ENCODE measurements at places on chromosomes 4 and X.

DNA sequence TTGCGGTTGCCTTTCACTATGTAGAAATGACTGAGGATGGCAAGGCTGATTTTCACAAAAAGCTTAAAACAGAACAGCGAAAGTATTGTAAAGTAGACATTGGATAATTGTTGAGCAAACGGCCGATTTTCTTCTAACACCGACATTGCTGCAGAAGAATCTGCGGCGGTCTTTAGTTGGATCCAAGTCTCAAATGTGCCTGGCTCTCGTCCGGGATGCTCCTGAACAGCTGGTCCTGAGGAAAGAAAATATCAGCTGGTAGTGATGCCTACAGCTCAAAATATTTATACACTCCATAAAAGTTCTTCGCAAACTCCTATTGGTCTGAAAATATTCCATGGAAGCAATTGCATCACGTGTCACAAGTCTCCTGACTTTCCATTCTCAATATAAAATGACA is at the start of gene ASB5:
TSS of gene ASB5 (minus strand) at position 260 of the 400 bp plus-strand sequence. CDS start at position 146, 114 bp downstream.
- DNase-seq, result no peak

DNA sequence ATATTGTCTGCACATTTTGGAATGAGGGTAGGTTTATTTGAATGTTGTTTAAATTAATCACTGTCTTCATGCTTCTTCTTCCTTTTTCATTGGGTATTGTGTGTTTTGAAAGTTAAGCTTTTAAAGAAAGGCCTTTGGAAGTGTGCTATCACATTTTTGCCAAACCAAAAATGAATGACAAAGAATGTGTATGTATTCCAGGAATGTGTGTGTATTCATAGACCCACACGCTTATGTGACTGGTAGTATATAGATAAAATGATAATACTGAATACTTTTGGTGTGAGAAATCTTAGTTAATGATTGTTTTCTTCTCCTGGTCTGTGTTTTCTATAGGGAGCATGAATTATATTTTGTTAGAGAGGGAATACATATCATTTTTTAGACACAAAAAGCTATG is 404.4 kb downstream of the TLL1 start:
- DNase-seq, result no peak

GRCh38 chrX:40174854-40175510 is 77.2 kb upstream of the BCOR start:
- no peak for DNase-seq

DNA sequence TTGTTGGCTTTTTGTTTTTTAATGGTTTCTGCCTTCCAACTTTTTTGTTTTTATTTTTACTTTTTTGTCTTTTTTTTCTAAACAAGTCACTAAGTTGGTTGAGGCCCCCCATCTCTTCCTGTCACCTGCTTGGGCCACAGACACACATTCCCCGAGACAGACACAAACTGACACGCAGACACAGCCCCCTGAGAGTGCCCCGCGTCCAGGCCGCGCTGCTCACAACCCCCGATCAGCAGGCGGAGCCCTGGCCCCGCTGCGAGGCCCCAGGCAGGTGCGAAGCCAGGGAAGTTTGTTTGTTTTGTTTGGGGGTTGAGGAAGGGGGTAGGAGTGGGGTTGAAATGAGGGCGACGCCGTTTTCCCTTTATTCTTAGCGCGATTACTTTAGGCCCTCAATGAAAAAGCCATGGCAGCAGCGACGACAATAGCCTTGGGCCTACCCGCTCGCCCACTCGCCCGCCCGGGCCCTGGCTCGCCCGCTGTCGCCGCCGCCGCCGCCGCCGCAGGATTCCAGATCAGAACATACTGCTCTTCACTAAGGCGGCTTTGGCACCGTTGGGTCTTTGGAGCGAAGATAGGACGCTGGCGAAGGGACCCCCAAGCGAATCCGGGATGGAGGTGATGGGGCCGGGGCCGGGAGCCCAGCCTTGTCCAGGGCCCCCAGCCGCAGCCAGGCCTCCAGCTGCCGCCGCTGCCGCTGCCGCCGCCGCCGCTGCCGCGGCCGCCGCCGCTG is 3.1 kb downstream of the PHOX2B start:
- DNase-seq, result no peak

GRCh38 chrX:142251680-142252079 is 46.6 kb upstream of the MAGEC2 start:
- peak; percentile 2 for DNase-seq

DNA sequence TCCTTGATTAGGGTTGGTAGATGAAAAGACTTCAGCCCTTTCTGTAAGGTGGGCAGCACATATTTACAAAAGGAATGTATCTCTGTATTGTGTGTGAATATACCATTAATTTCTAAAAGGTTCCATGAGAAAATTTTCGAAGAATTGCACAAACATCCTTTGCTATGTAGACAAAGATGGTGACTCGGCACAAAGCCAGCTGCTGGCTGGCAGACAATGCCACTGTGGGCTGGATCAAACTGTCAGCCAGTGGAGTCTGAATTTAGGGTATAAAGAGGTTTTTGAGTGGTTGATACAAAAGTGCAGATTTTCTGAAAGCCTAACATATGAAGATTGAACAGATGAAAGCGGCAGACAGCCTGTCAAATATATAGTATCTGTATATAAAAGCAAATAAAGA is 5.6 kb upstream of the TXK start:
- no peak for DNase-seq

DNA sequence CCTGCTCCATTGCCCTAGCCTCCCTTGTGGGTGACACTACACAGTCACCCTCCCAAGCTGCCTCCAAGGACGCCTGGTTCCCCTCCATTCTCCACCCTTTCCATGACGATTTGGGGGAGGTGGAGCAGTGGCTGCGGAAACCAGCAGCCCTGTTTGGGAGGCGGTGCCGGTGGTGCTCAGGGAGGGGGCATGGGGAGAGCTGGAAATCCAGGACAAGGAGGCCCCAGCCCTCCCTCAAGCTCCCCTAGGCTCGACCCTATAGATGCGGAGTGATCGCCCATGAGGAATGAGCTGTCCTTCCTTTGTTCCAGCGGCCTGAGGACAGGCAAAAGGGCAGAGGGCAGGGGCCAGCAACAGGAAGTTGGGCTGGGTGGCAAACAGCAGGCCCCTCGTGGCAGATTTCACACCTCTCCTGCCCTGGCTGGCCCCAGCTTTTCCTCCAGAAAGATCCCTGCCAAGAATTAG is 3.6 kb upstream of the RENBP start:
- DNase-seq, result no peak

DNA sequence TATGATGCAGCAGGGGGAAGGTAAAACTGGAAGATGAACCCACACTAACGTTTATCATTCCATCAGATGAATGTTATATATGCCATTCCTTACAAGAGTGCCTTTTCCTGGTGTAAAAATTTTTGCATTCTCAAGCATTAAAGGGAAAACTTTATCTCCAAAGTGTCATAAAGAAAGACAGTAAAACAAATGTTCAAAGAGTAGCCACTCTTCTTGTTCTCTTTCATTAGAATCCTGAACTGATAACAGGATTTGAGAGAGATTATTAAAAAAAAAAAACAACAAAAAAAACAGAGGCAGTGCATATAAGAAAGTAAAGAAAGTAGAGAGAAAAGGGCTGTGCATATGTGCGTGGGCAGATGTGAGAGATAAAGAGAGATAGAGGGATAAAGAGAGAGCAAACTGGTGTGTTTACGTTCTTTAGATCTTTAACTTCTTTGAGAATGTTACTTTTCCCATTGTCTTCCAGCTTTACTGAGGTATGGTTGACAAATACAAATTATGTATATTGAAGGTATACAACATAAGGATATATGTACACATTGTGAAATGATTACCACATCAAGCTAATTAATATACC is 275.4 kb downstream of the HS3ST1 start:
- DNase-seq, result no peak

GRCh38 chr4:146370841-146371240 is 150.9 kb downstream of the SLC10A7 start:
- no peak for DNase-seq

DNA sequence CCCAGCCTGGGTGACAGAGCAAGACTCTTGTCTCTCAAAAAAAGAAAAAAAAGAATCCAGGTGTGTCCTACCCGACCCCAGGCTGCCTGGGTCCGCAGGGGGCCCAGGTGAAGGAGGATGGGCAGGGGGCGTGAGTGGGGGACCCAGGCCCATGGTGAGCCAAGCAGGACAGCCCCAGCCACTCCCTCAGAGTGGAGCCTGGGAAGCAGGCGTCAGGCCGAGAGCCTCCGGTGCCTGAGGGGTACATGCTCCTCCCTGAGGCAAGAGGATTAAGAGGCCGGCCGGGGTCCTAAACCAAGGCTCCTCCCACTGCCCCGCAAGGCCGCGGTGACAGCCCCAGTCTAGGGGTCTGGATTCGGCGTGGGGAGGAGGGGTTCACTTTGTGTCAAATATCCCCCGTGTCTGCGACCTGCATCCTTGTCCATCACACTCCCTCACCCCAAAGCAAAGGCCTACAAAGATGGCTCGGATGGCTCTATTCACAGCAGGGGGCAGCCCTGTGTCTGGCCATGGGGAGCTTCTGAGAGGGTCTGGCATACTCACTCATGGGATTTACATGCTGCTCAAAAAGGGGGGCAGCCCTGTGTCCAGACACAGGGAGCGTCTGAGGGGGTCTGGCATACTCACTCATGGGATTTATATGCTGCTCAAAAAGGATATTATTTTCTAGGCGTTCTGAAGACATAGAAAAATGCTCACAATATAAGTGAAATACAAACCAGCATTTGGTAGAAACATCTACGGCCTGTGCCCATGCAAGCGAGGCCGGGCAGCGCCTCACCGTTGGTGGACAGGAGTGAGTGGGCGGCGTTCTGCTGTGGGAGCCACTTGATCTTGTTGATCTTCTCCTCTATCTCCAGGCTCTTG is 94.6 kb downstream of the PPP2R2C start:
- DNase-seq, result no peak

GRCh38 chrX:26909728-26910127 is 553.4 kb downstream of the PPP4R3C start:
- no peak for DNase-seq

- no peak for DNase-seq
Observed at GRCh38 chr4:19224820-19225219, 1026.9 kb upstream of the SLIT2 start.

- peak; percentile 20 for DNase-seq
Observed at GRCh38 chr4:140952717-140953116, 180.6 kb downstream of the RNF150 start.

DNA sequence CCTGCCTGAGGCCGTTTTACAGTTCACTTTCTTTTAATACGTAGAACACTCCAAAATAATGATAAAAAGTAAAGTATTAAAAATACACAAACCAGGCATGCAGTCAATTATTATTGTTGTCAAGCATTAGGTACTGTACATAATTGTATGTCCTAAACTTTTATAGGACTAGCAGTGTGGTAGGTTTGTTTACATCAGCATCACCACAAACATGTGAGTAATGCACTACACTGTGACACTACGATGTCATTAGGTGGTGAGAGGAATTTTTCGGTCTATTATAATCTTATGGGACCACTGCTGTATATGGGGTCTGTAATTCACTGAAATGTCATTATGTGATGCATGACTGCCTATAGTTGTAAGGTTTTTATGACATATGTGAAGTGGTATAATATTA is 149.5 kb upstream of the SH3RF1 start:
- DNase-seq, result no peak

Measured in mammary epithelial cell (primary cell).